Endothelial cell (in vitro differentiated cells): ENCODE measurements at places on chromosomes 4 and X. TPM values are rescaled to one million over a fixed set of nuclear protein-coding genes. Genes with fewer than 3 reads are reported as not detected.

The IL2 gene
- total RNA-seq = not detected

- peaks cover 2% of the 10 kb centered on the region for H3K27me3 ChIP-seq
- no peak overlapping the region for H3K4me3 ChIP-seq
- no peak overlapping the region for H3K27ac ChIP-seq
- no peaks in the 10 kb centered on the region for H3K36me3 ChIP-seq
- no peak for DNase-seq
- H3K4me1 ChIP-seq = no peaks in the 10 kb centered on the region
These were observed 32.2 kb upstream of the MSL3 start for GRCh38 chrX:11725631-11726442.

- H3K27ac ChIP-seq = no peak overlapping the region
- H3K36me3 ChIP-seq = no peaks in the 10 kb centered on the region
- DNase-seq = no peak
- H3K4me1 ChIP-seq = no peaks in the 10 kb centered on the region
These were observed 425.7 kb downstream of the GPAT3 start for GRCh38 chr4:83961575-83961974.

DNA sequence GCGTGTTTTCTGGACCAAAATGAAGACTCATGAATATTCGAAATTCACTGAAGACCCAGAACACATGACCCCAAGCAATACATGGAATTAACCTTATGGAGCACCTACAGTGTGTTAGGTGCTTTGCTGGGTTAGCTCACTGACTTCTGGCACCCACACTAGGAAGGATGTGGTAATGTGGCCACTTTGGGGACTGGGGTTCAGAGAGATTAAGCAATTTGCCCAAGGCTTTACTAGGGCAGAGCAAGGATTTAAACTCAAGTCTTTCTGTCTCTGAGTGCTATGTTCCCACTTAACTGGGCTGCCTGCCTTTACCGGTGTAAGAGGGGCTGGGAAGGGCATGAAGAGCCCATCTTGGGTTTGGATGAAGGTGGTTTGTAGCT lies 162.0 kb upstream of the ATP6AP2 start:
- no peak overlapping the region for H3K4me3 ChIP-seq
- no peak overlapping the region for H3K27ac ChIP-seq
- H3K36me3 ChIP-seq = no peaks in the 10 kb centered on the region
- no peak for DNase-seq
- peaks cover 2% of the 10 kb centered on the region for H3K4me1 ChIP-seq

DNA sequence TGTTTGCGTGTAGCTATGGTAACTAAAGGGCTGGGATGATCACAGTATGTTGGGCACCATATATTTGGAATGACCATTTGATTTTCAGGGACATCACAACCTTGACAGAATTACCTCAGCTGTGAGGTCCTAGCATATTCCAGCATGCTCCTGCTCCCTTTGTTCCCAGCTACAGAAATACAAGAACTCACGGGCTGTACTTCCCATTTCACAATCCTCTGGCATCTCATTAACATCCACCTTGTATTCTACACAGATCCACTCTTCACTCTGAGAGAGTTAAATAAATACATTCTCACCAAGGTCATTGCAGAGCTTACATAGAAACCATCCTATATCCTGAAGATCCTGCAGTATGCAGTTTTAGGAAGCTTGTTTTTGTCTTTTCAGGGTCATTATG lies 169.7 kb downstream of the FRMPD4 start:
- H3K4me1 ChIP-seq = no peaks in the 10 kb centered on the region
- no peaks in the 10 kb centered on the region for H3K36me3 ChIP-seq
- no peak overlapping the region for H3K27ac ChIP-seq
- H3K4me3 ChIP-seq = no peak overlapping the region
- no peaks in the 10 kb centered on the region for H3K27me3 ChIP-seq

- H3K4me1 ChIP-seq = no peaks in the 10 kb centered on the region
- H3K27ac ChIP-seq = no peak overlapping the region
- no peaks in the 10 kb centered on the region for H3K36me3 ChIP-seq
These were observed 101.0 kb upstream of the UBQLN2 start for GRCh38 chrX:56462389-56462788.

GRCh38 chrX:130094696-130095095 lies 15.6 kb downstream of the ELF4 start:
- DNase-seq = no peak
- H3K4me3 ChIP-seq = no peak overlapping the region
- H3K27ac ChIP-seq = no peak overlapping the region
- H3K36me3 ChIP-seq = no peaks in the 10 kb centered on the region
- peaks cover 22% of the 10 kb centered on the region for H3K4me1 ChIP-seq

- H3K4me1 ChIP-seq = no peaks in the 10 kb centered on the region
- H3K36me3 ChIP-seq = peaks cover 16% of the 10 kb centered on the region
- DNase-seq = no peak
- H3K27ac ChIP-seq = no peak overlapping the region
- H3K27me3 ChIP-seq = no peaks in the 10 kb centered on the region
These were observed 34.6 kb downstream of the COX18 start for GRCh38 chr4:73034896-73035295.

DNA sequence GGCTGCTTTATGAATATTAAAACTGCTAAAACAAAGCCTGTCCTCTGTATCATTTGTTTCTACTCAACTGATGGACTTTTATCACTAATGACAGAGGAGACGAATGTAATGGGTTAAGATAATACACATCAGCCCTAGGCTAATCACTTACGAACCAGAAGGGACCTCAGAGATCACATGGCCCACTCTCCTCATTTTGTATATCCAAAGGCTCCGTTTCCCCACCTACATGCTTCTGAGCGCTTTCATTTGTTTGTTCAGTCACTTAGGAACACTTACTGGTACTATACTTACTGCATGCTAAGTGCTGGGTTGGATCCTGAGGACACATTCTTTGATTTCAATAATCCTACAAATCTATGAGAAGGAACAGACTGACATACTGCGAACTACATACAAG lies 169.3 kb downstream of the CEP135 start:
- H3K27ac ChIP-seq = no peak overlapping the region
- no peaks in the 10 kb centered on the region for H3K36me3 ChIP-seq
- DNase-seq = no peak
- H3K4me1 ChIP-seq = no peaks in the 10 kb centered on the region
- H3K4me3 ChIP-seq = no peak overlapping the region

GRCh38 chrX:68915778-68916177 lies 87.0 kb downstream of the EFNB1 start:
- peaks cover 7% of the 10 kb centered on the region for H3K27me3 ChIP-seq

DNA sequence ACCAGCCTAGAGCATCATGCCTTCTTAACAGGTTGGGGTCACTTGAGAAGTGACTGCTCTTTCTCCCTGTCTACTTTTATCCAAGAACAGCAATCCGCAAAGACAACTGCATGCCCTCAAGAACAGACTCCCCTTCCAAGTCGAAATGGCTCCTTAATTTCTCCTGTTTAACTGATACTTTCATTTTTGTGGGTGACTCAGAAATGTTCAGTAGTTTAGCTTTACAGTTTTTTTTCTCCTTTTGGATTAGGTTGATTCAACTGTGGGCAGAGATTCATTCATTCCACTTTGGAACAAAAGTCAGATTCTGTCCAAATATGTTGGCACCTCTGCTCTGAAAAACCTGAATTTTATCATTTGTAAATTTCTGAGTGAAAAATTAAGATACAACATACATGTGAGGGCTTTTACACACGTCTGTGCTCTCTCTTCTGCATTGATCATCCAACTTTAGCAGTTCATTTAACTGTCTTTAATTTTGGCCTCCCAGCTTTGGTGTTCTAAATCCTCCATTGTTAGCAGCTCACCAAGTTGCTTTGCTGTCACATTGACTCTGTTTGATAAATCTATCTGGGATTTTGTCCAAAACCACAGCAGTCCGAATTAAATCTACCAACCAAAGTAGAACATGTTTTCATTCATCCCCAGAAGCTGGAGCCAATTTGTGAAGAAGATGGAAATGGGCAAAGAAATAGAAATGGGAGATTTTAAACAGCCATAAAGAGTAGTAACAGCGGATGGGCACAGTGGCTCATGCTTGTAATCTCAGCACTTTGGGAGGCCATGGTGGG lies 50.0 kb downstream of the HOPX start:
- H3K27ac ChIP-seq = no peak overlapping the region
- no peak overlapping the region for H3K4me3 ChIP-seq
- peaks cover 2% of the 10 kb centered on the region for H3K27me3 ChIP-seq
- no peak for DNase-seq
- no peaks in the 10 kb centered on the region for H3K36me3 ChIP-seq
- peaks cover 9% of the 10 kb centered on the region for H3K4me1 ChIP-seq

DNA sequence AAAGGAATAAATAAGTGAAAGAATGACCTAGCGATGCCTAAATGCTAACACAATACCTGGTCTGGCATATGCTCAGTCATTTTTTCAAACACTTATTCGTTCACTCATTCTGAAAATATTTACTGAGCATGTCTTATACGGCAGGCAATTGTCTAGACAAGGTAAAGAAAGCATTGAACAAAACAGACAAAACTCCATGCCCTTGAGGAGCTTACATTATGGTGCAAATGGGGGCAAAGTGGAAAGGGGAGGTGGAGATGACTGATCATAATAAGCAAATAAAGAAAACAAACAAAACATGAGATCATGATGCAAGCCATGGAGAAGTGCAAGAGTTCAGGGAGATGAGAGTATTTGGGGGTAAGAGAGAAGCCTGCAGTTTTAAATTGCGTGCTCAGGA lies 334.6 kb upstream of the PPARGC1A start:
- no peak overlapping the region for H3K27ac ChIP-seq
- DNase-seq = no peak
- H3K36me3 ChIP-seq = no peaks in the 10 kb centered on the region
- H3K4me3 ChIP-seq = no peak overlapping the region
- H3K27me3 ChIP-seq = peaks cover 2% of the 10 kb centered on the region
- H3K4me1 ChIP-seq = no peaks in the 10 kb centered on the region

The MRPL1 gene
- 28.2 TPM for total RNA-seq

The CUL4B gene
- total RNA-seq = 44.3 TPM
